ENCODE measurements at places on chromosomes 5 and 9.

DNA sequence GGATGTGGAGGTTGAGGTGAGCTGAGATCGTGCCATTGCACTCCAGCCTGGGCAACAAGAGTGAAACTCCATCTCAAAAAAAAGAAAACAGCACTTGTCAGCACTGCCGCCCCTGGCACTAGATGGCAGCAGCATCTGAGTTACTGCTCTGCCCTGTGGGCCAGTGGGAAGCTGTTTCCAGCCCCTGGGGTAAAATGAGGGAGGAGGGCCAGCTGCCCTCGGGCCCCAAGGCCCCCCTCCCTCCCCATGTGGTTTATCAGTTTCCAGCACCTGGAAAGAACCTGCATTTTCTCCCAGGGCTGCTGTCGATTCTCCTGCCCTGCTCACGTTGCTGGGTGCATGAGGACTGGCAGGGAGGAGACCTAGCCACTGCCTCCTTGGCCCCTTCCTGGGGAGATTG lies 13.2 kb upstream of the CEL start:
- peak; percentile 29 for DNase-seq

DNA sequence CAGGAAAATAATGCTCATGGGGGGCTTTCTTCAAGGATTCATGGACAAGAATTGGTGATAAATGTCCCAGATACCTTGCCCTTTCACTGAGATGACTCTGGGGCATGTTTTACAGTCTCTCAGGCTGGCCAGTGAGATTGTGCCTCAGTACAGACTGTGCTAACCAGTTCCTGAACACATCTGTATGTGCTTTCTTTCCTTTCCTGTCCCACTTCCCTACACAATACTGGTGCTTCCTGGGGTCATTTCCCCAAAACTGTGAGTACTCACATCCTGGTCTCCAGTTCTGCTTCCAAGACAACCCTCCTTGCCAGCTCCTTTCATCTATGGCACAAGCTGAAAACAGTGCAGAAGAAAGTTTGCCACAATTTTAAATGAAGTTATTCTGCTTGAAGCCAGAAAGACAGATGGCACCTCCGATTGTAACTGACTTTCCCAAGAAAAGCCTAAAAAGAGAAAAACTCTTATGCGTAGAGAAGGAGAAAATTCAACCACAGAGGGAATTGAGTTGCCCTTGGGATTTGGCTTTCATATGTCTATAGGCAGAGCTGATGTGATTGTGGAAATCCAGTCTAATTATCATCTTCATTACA lies 134.7 kb downstream of the DRD1 start:
- DNase-seq: no peak

DNA sequence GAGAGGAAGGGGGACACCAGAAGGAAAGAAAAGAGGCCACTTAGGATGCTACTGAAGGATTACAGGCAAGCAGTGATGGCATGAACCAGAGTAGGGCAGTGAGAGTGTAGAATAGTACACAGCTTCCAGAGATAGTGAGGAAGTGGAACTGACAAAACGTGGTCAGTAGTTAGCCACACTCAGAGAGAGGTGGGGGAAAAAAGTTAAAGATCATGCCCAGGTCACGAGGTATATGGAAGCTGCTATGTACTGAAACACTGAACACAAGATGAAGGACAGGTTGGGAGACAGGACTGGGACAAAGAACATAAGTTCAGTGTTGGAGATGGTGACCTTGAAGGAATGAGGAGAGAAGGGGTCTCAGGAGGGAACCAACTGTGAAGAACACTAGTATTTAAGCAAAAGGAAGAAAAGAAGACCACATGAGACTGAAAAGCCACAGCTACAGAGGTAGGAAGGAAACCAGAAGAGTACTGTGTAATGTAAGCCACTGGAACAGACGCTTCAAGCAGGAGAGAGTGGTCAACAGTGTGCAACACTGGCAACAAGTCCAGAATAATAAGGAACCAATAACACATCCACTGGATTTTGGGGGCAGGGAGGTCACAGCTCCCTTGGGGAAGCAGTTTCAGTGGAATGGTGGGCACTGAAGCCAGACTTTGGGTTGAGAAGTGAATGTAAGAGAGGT lies 45.5 kb downstream of the ELL2 start:
- no peak for DNase-seq

DNA sequence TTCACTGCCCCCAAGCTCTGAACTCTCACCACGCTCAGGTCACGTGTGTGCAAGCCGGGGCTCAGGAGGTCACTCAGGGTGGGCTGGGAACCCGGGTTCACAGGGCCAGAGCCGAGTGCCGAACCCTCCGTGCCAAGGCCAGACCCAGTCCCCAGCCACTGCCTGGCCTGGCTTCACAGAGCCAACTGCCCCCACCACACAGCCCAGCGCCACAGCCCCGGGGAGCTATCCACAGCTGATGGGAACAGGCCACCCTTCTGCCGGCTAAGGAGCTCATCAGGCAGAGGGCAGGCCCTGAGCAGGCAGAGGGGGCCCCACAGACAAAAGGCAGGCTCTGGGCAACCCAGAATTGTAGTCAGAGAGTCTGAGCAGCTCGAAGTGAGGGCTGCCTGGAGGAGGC lies 117.0 kb downstream of the VAV2 start:
- DNase-seq: no peak

- DNase-seq: no peak
Measured at GRCh38 chr9:79395755-79396154, 176.0 kb upstream of the TLE4 start.

DNA sequence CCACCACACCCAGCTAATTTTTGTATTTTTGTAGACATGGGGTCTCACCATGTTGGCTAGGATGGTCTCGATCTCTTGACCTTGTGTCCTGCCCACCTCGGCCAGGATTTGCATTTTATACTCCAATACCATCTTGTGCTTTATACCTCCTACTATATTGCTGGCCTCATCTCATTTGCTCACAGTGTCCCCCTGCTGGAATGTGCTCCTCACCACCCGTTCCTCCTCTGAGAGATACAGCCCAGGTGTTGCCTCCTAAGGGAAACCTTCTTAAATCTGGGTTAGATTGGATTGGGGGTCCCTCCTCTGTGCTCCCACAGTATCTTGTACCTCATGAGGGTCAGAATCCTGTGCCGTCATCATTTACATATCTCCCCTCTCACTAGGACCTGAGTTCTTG lies 131.7 kb downstream of the PAPPA start:
- DNase-seq: no peak

- no peak for DNase-seq
Measured at GRCh38 chr5:40521108-40521785, 158.5 kb upstream of the PTGER4 start.

DNA sequence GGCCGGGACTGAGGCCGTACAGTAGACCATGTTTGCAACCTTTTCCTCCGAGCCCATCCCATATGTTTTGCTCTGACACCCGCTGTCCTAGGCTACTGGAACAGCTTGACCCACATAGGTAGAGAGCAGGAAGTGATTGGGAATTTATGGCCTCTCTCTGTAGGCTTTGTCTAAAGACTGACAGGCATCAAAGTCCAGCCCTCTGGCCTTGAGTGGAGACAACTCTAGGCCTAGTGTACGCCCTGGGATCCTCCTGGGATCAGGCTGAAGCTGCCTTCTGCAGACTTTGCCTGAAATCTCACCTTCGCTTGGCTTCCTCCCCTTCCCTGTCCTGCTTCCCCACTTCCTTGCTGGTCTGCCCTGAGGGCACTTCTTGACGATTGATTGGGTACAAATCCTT lies 13.6 kb upstream of the AKNA start:
- no peak for DNase-seq

DNA sequence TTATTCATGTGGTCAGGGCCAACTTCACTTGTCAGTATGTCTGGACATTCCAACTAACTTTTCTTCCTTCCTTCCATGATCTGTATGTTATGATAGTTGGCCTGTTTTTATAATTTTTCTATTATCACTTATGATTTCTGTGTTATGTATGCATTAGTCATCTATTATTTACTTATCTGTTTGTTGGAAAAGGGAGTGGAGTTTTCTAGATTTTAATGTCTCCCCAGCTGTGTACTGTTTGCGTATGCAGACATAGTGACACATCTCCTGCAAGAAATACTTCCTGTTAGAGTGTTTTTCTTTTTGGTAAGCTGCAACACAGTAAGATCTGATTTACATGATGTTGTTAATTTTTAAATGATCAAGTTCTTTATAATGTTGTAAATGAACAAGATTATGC lies 8.7 kb upstream of the INSYN2B start:
- DNase-seq: peak; percentile 85

DNA sequence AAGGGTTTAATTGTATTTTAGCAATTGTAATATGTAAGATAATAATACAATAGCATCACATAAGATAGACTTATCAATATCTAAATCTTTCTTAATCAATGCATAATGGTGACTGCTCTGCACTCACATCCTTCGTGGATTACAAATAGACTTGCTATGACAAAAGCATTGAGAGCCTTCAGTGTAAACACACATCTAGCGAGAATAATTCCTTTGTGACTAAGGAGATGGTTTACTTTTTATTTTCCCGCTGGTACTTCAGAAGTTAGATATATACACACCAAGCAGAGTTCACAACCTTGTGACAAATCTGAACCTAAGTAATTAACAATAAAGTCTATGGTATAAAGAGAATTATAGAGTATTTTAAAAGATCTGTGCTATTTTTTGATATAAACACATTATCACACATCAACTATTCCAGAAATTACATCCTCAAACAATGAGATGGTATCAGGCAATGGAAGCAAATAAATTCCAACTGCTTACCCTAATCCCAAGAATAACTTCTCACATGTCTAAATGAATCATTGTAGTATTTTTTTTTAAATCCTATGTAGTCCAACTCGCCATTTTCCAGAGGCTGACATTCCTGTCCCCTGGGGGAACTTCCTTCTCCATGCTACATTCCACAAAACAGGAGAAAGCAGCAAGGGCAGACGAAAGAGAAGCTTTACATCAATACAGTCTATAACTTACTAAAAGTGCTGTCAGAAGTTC lies 51.2 kb downstream of the MAPKAP1 start:
- no peak for DNase-seq

GRCh38 chr5:58015175-58015574 lies 444.7 kb downstream of the PLK2 start:
- DNase-seq: no peak

GRCh38 chr9:133566817-133567216 lies 32.3 kb downstream of the ADAMTSL2 start:
- DNase-seq: no peak

- DNase-seq: peak; percentile 23
Measured at GRCh38 chr9:38339087-38339486, 53.4 kb upstream of the ALDH1B1 start.

DNA sequence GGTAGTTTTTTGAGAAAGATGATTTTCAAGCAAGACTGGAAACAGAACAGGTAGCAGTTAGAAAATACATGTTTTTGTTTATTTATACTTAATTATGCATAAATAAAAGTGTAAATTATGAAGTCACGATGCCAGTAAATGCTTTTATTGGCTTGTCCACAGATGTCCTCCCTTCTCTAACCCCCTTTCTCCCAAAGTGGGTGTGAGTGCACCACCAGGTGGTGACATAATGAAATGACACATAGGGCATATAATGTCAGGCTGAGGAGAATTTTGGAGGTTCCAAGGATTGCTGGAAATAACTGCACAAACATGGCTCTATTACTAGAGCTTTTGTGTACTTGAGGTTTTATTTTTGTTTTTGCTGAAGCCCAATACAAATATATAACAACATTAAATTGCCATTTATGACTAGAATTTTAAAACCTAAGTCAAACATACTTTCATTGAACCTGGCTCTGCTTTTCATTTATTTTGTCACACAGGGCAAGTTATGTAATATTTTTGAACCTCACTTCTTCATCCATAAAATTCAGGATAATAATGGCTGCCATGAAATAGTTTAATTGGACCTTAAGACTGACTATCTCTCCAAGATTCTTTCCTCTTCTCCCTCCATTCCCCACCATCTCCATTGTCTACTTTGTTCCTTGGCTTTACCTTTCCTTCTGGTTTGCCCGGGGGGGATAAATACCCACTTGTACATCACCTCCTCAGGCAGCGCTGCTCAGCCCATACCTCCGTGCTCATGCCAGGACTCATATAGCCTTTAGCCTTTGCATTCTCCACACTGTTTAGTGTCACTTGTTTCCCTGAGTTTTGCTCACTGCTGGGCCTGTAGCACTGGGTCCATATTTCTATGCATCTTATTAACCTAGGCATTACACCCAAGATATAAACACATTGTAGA lies 168.8 kb downstream of the PDE4D start:
- peak; percentile 50 for DNase-seq

GRCh38 chr5:172719211-172719610 lies 51.8 kb downstream of the DUSP1 start:
- DNase-seq: no peak

DNA sequence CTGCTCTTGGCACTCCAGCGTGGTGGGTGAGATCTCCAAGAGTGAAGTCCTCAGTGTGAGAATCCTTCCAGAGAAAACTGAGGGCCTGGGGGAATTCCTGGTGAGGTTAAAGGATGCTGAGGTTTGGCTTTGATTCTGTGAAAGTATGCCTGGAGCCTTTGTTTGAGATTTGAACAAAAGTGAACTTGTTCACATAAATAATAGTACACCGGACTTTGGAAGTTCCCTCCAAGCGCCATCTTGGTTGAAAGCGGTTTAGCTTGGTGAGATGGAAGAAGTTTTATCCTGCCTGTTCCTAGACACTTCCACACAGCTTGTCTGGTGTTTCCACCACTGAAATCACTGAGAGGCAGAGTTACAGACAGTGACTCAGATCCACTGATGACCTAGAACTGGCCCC lies 286.4 kb downstream of the NTRK2 start:
- DNase-seq: no peak

- no peak for DNase-seq
Measured at GRCh38 chr9:88092797-88093331, 45.4 kb downstream of the SPATA31C2 start.

GRCh38 chr9:79630521-79631403 lies 59.0 kb downstream of the TLE4 start:
- no peak for DNase-seq

DNA sequence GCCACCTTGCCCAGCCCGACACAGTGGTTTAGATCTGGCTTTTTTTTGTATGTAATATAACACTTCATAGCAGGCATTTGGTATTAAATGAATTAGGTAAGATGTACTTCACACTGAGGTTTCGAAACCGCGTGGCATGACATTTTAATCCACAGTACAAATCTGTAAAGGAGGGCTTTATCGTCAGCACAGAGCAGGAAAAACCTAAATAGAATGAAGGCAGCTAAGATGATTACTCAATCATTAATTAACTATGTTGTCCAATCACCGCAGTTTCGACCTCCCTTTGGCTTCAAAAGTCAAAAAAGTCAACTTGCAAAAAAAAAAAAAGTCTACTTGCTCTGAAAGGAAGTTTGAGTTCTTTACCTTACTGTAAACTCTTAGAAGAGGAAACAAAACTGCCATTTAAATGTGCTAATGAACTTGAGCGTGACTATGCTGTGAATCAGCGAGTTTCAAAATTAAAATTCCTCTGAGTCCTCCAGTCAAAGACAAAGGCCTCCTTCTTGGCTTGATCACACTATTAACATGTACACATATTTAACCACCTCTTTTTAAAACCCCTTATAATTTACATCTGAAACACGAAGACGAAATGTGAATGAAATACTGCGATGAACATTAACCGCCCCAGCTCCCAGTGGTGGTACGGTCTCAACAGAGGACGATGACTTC lies 698 bp upstream of the SEC24A start:
- peak; percentile 94 for DNase-seq
